ENCODE measurements at places on chromosomes 4 and X. TPM values are rescaled to one million over a fixed set of nuclear protein-coding genes. Genes with fewer than 3 reads are reported as not detected.

The MAGEA2B gene
- total RNA-seq: not detected

The FAM200B gene
- total RNA-seq: 33.7 TPM

The GLA gene
- 26.5 TPM for total RNA-seq

The ASIC5 gene
- not detected for total RNA-seq

The CENPE gene
- total RNA-seq: 24.3 TPM

The ERCC6L gene
- total RNA-seq: 2.4 TPM

The TRAPPC11 gene
- 71.1 TPM for total RNA-seq

The MAGEB10 gene
- total RNA-seq: not detected

The GAB3 gene
- 0.86 TPM for total RNA-seq

The AFP gene
- total RNA-seq: 0.22 TPM

The ESX1 gene
- total RNA-seq: not detected

The OPRPN gene
- total RNA-seq: not detected

The ARHGAP6 gene
- 1.3 TPM for total RNA-seq

The USP17L13 gene
- total RNA-seq: not detected

The CTSO gene
- 31.1 TPM for total RNA-seq

The CYLC1 gene
- not detected for total RNA-seq

The IQCM gene
- 0.11 TPM for total RNA-seq

The TMSB15B gene
- 3.4 TPM for total RNA-seq

The NR0B1 gene
- not detected for total RNA-seq

The PPP1R3F gene
- 2.7 TPM for total RNA-seq

The SSX1 gene
- total RNA-seq: not detected

The GABRG1 gene
- total RNA-seq: not detected

The SLC6A14 gene
- not detected for total RNA-seq

The ZMAT1 gene
- total RNA-seq: 1.4 TPM

The NEXMIF gene
- total RNA-seq: 0.32 TPM

The HELT gene
- not detected for total RNA-seq

All from articular chondrocyte of knee joint (primary cell).